ENCODE measurements at places on chromosomes 7 and 10.

- no peak for DNase-seq
Measured at GRCh38 chr7:98395951-98396350, 4.9 kb downstream of the BAIAP2L1 start.

- no peak for DNase-seq
Measured at GRCh38 chr7:20735346-20736065, 51.2 kb downstream of the SP8 start.

- DNase-seq = no peak
Measured at GRCh38 chr7:25922296-25922695, 229.7 kb upstream of the NFE2L3 start.

DNA sequence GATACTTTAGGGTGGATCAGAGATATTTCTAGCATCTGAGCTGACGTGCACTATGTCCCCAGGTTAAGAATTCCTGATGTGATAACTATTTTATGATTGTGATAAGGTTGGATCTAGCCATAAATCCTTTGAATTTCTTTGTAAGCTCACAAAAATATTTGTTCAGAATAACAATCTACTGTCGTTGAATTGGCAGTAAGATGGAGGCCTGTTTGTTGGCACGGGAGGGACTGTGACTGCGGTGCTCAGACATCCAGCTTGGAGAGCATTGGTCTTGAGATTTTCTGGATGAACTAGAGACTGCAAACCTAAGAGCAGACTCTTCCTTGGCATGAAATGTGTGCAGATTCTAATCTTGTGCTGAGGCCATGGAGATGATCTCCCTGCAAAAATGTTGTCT is 131.1 kb downstream of the LRRC4 start:
- DNase-seq = no peak

DNA sequence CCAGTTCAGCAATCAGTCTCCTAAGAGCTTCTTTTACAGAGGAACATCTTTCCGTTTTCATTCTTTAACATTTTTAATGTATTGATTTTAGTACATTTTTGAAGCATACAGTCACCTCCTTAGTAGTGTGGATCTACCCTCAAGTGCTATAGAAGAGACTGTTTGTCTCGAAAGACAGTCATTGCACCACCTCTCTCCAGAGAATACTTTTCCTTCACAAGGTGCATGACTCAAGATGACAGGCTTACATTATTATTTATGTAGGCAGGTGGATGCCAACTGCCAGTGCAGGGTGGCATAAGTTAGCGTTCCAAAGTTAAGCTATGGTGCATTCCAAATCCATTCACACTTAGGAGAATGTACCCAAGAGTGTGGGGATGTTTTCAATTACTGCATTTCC is 71.8 kb downstream of the ZEB1 start:
- no peak for DNase-seq

DNA sequence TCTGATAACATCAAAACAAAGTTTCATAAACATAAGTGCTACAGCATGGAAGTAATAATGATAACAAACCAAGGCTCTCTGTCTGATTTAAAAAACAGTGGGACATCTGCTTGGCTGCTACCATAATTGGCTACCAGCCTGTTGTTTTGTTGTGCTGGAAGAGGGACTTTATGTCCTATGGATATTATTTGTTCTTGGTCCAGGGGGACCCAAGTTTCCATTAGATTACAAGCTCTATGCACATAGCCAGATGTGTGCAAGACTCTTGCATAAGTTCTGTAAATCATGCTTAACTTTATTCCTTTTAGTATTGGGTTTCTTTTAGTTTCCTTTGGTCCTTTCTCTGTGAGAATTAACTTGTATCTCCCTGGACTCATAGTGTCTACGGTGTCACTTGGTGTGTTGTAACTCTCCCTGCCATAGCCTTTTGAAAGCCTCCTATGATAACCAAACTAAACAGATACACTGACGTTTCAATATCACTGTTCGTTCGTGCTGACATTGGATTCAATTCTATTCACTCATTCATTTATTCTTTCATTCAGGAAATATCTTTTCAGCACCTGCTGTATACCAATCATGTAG is 41.4 kb upstream of the CD36 start:
- DNase-seq = no peak

DNA sequence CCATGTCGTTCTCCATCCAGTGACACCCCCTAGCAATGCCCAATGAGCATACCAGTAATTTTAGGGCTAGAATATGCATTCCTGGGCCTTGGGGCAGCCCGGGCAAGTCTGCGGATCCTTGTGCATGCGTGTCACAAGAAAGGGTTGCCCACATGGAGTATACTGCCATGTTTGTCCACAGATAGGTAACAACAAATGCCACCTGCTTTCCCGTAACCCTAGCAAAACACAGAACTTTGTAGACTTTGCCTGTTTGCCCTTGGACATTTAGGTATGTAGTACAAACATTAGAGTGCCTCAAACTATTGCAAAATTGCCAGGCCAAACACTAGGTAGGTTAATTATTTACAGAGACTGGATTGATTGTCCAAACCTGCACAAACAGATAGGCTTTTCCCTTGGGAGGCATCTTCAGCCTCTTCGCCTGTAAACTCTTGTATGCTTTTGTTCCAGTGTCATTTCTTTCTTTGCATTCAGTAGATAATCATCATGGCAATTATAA is 117.0 kb downstream of the ADCY1 start:
- no peak for DNase-seq

DNA sequence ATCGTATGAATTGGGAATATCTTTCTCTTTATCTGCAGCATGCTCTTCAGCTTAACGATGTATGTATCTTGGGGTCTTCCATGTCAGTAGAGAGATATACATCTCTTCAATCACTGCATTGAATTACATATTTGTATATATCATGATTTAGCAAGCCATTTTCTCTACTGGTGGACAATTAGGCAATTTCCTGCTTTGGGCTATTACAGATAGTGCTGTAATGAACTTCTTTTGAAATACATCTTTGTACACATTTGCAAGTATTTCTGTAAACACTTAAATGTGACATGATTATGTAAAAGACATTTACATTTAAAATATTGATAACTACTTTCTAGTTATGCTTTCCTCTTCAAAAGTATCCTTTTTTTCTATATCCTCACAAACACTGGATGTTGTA is 199.0 kb downstream of the PPP1R9A start:
- DNase-seq = no peak

DNA sequence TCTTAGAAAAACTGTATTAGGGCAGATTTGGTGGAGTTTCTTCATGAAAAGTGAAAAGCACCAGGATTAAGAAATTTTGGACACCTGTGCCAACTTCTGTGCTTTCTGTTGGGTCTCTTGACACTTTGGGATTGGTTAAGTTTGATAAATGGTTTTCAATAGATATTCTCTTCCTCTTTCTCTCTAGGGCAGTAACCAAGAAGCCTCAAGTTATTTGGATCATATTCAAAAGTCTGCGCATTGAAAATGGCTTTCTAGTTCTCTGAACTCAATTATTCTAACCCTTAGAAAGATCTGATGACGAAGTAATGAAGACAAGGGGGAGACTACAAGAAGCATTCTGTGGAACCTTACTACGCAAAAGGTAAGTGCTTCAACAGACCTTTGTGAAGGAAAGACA is 144.0 kb upstream of the CCDC6 start:
- no peak for DNase-seq

GRCh38 chr10:71584902-71585563 is 134.5 kb downstream of the C10orf105 start:
- no peak for DNase-seq

- no peak for DNase-seq
Measured at GRCh38 chr7:139702811-139703486, 74.8 kb downstream of the HIPK2 start.

GRCh38 chr10:114663626-114664025 is 5.6 kb upstream of the ABLIM1 start:
- no peak for DNase-seq

DNA sequence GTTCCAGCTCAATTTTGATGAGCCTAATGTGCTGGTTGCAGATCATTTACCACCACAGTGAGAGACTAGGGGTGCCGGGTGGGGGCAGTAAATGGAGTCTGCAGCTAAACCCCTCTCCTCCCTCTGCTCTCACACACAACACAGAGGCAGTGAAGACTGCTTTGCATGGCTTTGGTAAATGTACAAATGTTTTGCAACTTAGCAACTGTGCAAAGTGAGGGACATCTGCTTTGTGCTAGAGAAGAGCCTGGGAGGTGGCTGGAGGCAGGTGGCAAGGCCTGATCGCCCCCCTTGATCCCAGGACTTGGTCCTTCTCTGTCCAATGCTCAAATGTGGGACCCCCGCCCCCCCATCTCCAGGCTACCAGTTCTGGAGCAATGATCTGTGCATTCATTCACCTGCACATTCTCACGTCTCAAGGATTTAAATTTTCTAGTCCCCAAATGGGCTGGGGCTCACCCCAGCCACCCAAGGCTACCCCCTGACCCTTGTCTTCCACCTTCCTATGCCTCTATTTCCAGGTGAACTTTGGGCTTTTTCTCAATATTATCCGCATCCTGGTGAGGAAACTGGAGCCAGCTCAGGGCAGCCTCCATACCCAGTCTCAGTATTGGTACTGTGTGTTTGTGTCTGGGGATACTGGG is 11.6 kb downstream of the GHRHR start:
- DNase-seq = no peak

DNA sequence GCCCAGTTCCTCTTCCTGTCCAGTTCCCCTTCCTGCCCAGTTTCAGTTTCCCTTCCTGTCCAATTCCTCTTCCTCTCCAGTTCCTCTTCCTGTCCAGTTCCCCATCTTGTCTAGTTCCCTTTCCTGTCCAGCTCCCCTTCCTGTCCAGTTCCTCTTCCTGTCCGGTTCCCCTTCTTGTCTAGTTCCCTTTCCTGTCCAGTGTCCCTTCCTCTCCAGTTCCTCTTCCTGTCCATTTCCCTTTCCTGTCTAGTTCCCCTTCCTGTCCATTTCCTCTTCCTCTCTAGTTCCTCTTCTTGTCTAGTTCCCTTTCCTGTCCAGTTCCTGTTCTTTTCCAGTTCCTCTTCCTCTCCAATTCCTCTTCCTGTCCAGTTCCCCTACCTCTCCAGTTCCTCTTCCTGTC is 68.1 kb upstream of the ADCY1 start:
- no peak for DNase-seq

GRCh38 chr7:5387711-5388245 is 35.9 kb downstream of the TNRC18 start:
- DNase-seq = no peak

- no peak for DNase-seq
Measured at GRCh38 chr7:141014125-141014523, 628 bp downstream of the MRPS33 start.

DNA sequence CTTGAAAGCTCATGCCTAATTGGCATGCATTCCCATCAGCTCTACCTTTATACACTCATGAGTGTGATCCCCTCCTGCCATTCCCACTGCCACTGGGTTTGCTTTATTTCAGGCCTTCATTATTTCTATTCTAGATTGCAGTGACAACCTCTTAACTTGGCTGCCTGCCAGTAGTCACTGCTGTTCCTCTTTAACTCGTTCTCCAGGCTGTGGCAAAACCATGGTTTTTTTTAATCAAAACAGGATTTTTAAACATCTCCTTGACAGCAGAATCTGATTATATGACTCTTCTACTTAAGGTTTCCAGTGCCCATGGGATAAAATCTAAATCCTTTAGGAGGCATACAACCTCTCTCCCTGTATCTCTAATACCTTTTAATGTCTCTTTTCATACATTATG is 223.7 kb upstream of the PCDH15 start:
- no peak for DNase-seq

DNA sequence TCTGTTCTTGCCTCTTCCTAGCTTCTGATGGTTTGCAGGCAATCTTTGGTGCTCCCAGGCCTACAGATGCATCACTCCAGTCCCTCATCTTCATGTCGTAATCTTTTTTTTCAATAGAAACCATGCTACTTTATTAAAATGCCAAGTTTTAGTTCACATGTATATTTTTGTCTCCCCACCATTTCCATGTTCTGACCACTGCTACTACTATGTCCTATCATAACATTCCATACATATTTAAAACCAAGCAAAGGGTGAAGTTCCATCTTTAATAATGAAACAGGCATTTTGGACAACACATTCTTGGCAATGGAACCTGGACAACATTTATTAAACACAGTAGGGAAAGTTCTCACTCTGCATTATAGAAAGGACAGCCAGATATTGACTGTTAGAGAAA is 58.8 kb downstream of the ZNF518A start:
- DNase-seq = no peak

DNA sequence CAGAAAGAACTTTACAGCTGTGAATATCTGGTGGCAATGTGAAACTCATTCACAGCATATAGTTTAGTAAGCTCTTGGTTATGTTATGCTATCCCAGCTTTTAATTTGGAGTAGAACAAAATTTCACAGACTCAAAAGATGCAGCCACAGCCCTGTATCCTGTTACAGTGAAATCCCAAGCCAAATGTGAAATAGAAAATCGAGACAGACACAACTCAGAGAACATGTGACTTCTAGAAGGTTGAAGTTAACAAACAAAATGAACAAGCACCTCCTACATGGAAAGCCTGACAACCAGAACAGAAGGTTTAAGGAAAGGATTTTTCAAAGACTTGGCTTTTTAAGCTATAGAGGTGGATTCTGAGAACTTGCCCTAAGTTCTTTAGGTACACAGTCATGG is 39.6 kb downstream of the JAZF1 start:
- no peak for DNase-seq

DNA sequence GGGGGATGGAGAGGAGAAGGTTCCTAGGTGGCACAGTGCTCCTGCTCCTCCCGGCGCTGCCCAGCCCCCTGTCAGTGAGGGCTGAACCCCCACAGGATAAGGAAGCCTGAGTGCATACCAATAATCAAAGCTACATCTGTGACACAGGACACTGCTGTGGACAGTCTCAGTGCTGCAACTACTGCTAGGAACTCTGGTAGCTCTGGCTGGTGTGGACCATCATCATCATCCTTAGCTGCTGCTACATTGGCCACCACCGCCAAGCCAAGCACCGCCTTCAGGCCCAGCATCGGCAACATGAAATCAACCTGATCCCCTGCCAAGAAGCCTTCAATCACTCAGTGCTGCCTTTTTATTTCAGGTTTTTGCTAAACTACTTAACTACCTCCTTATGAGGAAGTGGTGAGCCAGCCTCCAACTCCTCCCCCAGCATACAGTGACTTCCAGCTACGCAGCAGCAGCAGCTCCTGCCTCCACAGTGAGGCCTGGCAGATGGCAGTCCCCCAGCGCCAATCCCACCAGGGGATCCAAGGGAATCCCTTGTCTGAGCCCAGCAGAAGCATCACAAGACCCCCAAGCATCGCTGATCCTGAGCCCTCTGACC is 32.1 kb upstream of the SLC26A4 start:
- DNase-seq = no peak

DNA sequence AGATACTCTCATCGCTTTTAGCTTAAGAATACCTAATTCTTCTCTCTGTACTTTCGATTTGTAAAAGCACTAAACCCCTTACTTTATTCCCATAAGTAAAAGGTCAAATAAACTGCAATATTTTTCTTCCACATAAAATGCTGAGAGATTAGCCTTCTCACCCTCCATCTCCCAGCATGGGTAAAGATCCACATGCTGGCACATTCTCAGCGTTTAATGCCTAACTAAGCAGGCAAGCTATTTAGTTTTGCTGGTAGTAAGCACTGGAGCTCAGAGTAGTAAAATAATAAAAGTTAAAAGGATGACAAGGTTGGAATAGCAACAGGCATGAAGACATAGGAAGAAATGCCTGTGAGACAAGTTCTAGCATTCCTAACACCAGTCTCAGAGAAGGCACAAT is 65.9 kb upstream of the NEBL start:
- no peak for DNase-seq
